Smooth muscle cell of the umbilical artery (primary cell): ENCODE measurements at places on chromosomes 16 and 17. TPM values are rescaled to one million over a fixed set of nuclear protein-coding genes. Genes with fewer than 3 reads are reported as not detected.

SOCS1 gene
- 6.8 and 8.4 TPM in 2 replicates for total RNA-seq

CTRB1 gene
- total RNA-seq: not detected in 2 replicates

RETREG3 gene
- 37.1 and 47.5 TPM in 2 replicates for total RNA-seq

MT3 gene
- not detected in 2 replicates for total RNA-seq

ODAD4 gene
- 0.30 and 0.37 TPM in 2 replicates for total RNA-seq

SULT1A4 gene
- 2.1 TPM in 1 of 2 replicates, not detected in the other for total RNA-seq

SKAP1 gene
- total RNA-seq: 0.28 TPM in 1 of 2 replicates, not detected in the other

TUBB3 gene
- 124 and 492 TPM in 2 replicates for total RNA-seq

ORAI3 gene
- 36.4 and 49.0 TPM in 2 replicates for total RNA-seq

EPX gene
- total RNA-seq: not detected in 2 replicates

NLRP1 gene
- total RNA-seq: 41.2 and 41.6 TPM in 2 replicates

GPS1 gene
- total RNA-seq: 90.3 and 111 TPM in 2 replicates

RAB11FIP4 gene
- under 0.01 and 0.74 TPM in 2 replicates for total RNA-seq

KRT36 gene
- total RNA-seq: not detected in 2 replicates

NPIPB2 gene
- total RNA-seq: 3.6 and 6.0 TPM in 2 replicates
